ENCODE measurements at places on chromosomes 13 and 19.

DNA sequence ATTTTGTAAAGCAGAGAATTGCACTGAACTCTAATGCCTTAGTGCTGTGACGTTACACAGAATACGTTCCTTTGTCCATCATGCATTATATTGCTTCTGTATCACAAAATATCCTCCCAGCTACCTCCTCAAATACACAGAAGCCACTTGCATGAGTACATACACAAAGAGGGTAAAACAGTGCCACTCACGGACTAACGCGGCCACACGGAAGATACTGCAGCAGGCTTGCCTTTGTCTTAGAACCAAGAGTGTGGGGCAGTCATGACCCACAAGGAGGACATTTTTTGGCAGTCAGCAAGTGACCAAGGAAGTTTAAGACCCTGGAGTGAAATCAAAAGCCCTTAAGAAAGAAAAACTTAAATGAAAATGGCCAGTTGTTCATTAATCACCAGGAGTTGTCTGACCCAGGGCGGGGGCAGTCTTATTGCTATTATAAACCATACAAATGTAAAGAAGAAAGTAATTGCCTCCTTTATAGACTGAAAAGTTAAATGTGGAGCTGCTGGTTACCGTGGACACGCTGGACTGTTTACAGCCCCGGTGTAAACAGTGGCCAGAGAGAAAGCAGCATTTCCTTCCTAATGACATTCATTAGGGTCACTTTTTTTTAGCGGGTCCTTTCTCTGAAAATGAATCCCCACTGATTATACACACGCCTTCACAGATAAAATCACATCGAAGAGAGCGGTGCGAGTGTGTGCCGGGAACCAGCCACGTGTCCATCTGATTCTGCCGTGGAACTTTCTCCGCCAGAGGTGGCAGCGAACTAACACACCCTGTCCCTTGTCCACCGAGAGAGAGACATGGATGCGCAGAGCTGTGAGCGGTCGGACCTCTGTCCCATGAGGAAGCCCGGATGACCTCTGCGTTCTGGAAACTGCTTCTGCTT lies 66.8 kb downstream of the SOX1 start:
- DNase-seq: no peak

DNA sequence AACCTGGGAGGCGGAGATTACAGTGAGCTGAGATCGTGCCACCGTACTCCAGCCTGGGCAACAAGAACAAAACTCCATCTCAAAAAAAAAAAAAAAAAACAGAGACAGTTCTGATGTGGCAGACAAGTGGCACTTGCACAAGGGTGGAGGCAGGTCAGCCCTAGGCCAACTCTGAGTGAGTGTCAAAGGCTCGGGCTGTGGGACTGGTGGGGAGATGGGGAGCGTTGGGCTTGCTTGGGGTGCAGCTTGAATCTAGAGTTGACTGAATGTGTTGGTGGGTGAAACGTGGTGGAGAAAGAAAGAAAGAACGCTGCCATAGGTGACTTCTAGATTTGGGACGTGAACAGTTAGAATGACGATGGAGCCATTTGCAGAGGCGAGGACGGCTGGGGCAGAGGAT lies 121.3 kb upstream of the SPACA7 start:
- no peak for DNase-seq

- peak; percentile 72 for DNase-seq
Observed at GRCh38 chr13:23578411-23579071, 8.3 kb downstream of the TNFRSF19 start.

GRCh38 chr19:51668216-51668615 lies 21.6 kb upstream of the SIGLEC14 start:
- DNase-seq: no peak

GRCh38 chr19:13459351-13459750 lies 46.9 kb downstream of the CACNA1A start:
- DNase-seq: no peak

DNA sequence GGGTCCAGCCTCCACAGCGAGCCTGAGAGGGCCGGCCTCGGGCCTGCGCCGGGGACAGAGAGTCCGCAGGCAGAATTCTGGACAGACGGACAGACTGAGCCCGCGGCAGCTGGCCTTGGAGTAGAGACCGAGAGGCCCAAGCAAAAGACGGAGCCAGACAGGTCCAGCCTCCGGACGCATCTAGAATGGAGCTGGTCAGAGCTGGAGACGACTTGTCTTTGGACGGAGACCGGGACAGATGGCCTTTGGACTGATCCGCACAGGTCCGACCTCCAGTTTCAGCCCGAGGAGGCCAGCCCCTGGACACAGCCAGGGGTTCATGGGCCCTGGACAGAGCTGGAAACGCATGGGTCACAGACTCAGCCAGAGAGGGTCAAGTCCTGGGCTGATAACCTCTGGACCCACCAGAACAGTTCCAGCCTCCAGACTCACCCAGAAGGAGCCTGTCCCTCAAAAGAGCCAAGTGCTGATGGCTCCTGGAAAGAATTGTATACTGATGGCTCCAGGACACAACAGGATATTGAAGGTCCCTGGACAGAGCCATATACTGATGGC lies 490 bp downstream of the ITPKC start:
- DNase-seq: no peak

DNA sequence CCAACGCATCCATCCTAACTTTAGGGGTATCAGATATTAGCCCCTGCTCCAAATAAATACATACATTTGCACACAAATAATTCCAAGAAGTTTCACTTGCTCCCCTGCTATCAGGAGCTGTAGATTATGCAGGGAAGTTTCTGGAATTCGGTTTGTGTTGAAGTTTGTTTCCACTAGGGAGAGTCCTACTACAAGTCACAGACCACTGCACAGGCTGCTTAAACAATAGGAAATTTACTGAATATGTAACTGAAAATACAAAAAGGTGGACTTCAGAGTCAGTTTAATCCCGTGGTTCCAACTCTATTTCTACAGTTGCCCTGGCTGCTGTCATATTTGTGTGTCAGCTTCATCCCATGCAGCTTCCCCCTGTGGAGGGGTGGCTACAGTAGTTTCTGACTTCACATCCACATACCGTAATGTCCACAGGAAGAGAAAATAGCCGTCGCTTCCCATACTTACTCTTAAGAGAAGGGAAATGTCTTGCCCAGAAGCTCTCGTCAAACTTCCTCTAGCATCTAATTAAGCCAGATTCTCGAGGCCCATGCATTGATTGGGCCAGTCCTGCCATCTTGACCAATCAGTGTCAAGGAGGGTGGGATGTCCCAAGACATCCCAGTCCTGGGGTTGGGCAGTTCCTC lies 286.6 kb downstream of the COG6 start:
- no peak for DNase-seq

DNA sequence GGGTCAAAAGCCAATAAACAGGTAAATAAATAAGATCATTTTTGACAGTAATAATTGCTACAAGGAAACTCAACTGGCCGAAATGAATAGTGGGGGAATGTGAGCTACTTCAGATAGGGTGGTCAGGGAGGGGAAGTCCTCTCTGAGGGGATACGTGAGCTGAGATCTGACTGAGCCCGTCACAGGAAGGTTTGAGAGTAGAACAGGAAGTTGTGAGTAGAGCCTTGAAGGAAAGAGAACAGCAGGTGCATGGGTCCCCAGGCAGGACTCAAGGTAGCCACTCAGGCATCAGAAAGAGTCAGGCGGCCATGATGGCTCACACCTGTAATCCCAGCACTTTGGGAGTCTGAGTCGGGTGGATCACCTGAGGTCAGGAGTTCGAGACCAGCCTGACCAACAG lies 6.3 kb downstream of the IRGQ start:
- no peak for DNase-seq

- DNase-seq: no peak
Observed at GRCh38 chr19:53597023-53597422, 34.8 kb upstream of the DPRX start.

GRCh38 chr19:51441410-51442390 lies 16.6 kb downstream of the SIGLEC8 start:
- peak; percentile 94 for DNase-seq

- DNase-seq: no peak
Observed at GRCh38 chr19:687569-688166, 7.6 kb downstream of the PRSS57 start.

GRCh38 chr19:17623224-17623935 lies 64.8 kb downstream of the UNC13A start:
- DNase-seq: no peak

DNA sequence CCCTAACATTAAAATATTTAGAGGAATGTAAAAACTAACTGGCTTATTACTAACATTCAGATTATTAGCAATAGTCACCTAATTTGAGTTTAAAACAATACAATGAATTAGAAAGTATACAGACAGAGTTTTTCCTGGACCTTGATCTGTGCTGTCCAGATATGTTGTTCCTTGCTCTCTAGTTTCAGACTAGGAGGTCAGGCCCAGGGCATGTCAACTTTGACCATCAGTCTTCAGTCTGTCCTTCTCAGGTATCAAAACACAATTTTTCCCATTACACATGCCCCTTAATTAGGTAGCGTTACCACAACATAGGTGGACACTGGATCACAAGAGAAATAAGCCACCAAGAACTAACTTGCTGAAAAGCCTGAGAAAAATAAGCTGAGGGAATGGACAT lies 197.0 kb downstream of the MAB21L1 start:
- DNase-seq: no peak

DNA sequence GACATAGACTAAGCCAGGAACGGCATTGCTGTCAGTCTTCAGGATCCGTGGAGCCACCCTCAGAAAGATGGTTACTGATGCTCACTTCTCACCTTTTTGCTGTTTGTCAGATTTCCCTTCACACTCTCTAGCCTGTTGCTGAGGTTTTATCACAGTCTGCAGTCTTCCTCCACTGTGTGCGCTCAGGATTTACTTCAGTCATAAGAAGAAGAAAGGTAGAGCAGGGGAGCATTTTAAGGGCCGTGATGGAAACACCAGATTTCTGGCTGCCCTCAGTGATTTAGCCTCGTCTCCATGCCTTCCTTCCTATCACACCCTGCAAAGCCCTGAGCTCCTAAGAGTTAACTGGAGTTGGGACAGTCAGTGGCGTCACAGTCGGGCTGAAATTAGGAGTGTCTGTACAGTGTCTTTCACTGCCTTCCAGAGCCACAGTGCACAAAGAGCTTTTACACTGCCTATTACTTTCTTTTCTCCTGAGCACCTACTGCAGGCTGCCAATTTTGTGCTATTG lies 60.0 kb upstream of the GPR183 start:
- DNase-seq: no peak

GRCh38 chr19:50510121-50510670 lies 795 bp downstream of the JOSD2 start:
- DNase-seq: no peak

GRCh38 chr19:2056837-2057192 lies 5.8 kb upstream of the MKNK2 start:
- DNase-seq: no peak

- no peak for DNase-seq
Observed at GRCh38 chr19:18708452-18709231, 25.2 kb downstream of the CRTC1 start.

GRCh38 chr13:46113596-46113995 lies 8.8 kb upstream of the CPB2 start:
- no peak for DNase-seq

DNA sequence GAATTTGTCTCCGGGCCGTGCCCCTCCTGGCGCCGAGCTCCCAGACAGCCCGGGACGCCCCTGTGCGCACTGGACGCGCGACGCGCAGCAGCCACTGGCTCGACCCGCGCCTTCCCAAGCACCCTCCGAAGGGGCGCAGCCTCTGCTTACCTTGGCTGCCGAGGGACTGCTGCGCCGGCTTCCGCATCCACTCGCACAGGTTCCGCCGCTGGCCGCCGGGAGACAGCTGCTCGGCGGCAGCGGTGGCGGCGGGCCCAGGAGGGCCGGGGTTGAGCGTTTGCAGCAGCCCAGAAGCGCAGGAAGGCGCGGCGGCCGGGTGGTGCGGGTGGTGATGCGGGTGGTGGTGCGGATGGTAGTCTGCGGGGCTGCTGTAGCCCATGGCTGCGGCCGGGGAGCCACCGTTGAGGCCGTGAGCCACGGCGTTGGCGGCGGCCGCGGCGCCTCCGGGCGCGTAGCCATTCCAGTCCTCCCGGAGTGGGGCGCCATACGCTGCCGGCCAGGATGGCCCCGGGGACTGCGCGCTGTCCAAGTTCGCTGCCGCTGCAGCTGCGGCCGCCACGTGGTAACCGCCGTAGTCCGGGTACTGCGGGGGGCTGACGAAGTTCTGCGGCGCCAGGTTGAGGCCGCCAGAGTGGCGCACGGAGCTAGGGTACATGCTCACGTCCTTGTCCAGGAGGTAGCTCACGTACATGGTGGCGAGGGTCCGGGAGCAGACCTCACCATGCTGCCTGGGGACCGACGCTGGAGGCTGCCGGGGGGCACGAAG lies 616 bp downstream of the CDX2 start:
- DNase-seq: no peak

DNA sequence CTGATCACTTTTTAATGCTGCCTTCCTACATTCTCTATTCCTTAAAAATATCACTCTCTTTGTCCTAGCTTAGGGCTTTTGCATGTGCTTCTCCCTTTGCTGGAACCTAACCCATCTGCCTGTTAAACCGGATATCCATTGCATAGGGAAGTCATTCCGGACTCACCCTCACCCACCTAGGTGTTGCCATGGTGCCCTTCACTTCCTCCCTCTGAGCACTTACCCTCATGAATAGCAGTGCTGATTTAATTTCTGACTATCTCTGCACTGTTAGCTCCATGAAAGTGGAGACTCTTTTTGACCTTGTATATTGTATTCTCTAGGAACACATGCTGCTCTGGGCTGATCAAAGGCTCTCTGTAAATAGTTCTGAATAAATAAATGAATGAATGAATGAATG lies 401.9 kb downstream of the PCDH20 start:
- no peak for DNase-seq
